Upper lobe of left lung (tissue), 6 donors: ENCODE measurements at places on chromosomes 12 and 14. TPM values are rescaled to one million over a fixed set of nuclear protein-coding genes. Genes with fewer than 3 reads are reported as not detected.

- no peak overlapping the region for H3K4me3 ChIP-seq
- H3K4me1 ChIP-seq: no peaks in the 10 kb centered on the region
- H3K36me3 ChIP-seq: peaks cover 9% of the 10 kb centered on the region
- DNase-seq: no peak
- H3K27me3 ChIP-seq: no peaks in the 10 kb centered on the region
Measured at GRCh38 chr12:113818833-113819232, 147.3 kb downstream of the RBM19 start.

DNA sequence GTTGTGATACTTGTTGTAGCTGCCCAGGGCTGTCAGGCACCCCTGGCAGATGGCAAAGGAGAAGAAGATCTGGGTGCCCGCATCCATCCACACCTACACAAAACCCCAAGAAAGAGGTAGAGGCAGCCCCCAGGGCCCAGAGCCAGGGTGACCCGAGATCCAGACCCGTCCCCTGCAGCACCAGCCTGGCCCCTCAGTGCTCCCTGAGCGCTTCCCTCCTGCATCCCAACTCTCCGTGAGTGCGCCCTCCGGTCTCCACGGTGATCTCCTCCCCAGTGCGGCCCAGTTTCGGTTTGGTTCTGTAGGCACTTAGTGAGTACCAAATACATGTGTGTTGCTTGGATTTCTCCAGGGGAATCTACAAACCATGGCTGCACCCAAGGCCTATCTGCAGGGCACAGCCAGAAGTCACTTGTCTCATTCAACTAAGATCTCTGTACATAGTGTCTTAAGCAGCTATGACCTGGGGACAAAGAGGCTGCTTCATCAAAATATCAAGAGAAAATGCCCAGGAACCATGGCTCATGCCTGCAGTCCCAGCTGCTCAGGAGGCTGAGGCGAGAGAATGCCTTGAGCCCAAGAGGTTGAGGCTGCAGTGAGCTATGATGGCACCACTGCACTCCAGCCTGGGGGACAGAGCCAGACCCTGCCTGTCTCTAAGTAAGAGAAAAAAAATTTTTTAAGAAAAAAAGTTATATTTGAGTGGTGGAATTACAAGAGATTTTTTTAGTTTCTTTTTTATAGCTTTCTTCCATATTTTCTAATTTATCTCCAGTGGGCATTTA, 15.9 kb downstream of the SLC6A12 start:
- no peak overlapping the region for H3K27ac ChIP-seq
- H3K36me3 ChIP-seq: no peaks in the 10 kb centered on the region
- no peaks in the 10 kb centered on the region for H3K4me1 ChIP-seq
- no peak overlapping the region for H3K4me3 ChIP-seq
- H3K27me3 ChIP-seq: no peaks in the 10 kb centered on the region

The DPPA3 gene
- not detected for total RNA-seq

- no peaks in the 10 kb centered on the region for H3K4me1 ChIP-seq
- H3K27ac ChIP-seq: no peak overlapping the region
- DNase-seq: no peak
Measured at GRCh38 chr12:5051913-5052312, 8.2 kb downstream of the KCNA5 start.

The GOLGA5 gene
- total RNA-seq: 33.7 TPM

The ESRRB gene
- total RNA-seq: 0.15 TPM

- H3K4me3 ChIP-seq: peak overlapping the region; percentile 55
- peaks cover 15% of the 10 kb centered on the region for H3K4me1 ChIP-seq
- DNase-seq: no peak
- peak overlapping the region; percentile 89 for H3K27ac ChIP-seq
Measured at GRCh38 chr14:37588667-37588955, 6.4 kb downstream of the FOXA1 start.

The TPH2 gene
- total RNA-seq: not detected

- H3K27me3 ChIP-seq: no peaks in the 10 kb centered on the region
- H3K4me3 ChIP-seq: no peak overlapping the region
- DNase-seq: no peak
- no peak overlapping the region for H3K27ac ChIP-seq
Measured at GRCh38 chr12:47993491-47993890, 10.8 kb downstream of the COL2A1 start.

The SYT10 gene
- total RNA-seq: not detected

- H3K36me3 ChIP-seq: peaks cover 3% of the 10 kb centered on the region
- DNase-seq: no peak
- H3K27ac ChIP-seq: peak overlapping the region; percentile 84
- peaks cover 31% of the 10 kb centered on the region for H3K4me1 ChIP-seq
- H3K4me3 ChIP-seq: no peak overlapping the region
Measured at GRCh38 chr12:51247523-51248206, 9.0 kb downstream of the DAZAP2 start.

The RNFT2 gene
- 1.8 TPM for total RNA-seq

The SAMD15 gene
- total RNA-seq: 8.8 TPM

- DNase-seq: no peak
- no peak overlapping the region for H3K4me3 ChIP-seq
- H3K36me3 ChIP-seq: no peaks in the 10 kb centered on the region
- H3K27me3 ChIP-seq: no peaks in the 10 kb centered on the region
- no peak overlapping the region for H3K27ac ChIP-seq
- H3K4me1 ChIP-seq: peaks cover 4% of the 10 kb centered on the region
Measured at GRCh38 chr12:64918344-64918743, 93.9 kb downstream of the TBC1D30 start.

The NYNRIN gene
- total RNA-seq: 18.7 TPM

GRCh38 chr12:117080661-117081144, 18.5 kb downstream of the TESC start:
- H3K27ac ChIP-seq: no peak overlapping the region
- H3K4me1 ChIP-seq: peaks cover 3% of the 10 kb centered on the region
- no peaks in the 10 kb centered on the region for H3K27me3 ChIP-seq
- no peak overlapping the region for H3K4me3 ChIP-seq
- no peaks in the 10 kb centered on the region for H3K36me3 ChIP-seq
- no peak for DNase-seq

The HOXC6 gene
- total RNA-seq: 0.92 TPM

The SLCO1B1 gene
- total RNA-seq: not detected

DNA sequence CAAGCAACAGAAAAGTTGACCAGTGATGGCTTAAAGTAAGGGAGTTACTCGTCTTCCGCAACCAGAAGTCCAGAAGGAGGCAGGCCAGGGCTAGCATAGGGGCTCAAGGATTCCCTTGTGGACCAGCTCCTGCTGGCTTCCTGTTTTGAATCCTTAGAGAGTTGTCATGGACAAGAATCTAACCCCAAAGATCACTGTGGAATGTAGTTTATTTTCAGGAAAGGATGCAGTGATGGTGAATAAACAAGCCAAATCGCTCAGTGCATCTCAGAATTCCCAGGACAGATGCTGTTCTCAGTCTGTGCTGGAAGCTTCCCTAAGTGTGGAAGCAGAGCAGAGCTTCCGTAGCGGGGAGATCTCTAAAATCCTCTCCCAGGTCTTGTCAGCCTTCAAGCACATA, 311.3 kb downstream of the C12orf75 start:
- H3K27ac ChIP-seq: no peak overlapping the region
- H3K4me1 ChIP-seq: no peaks in the 10 kb centered on the region

The GDF3 gene
- not detected for total RNA-seq

The TSPAN8 gene
- 10.8 TPM for total RNA-seq

DNA sequence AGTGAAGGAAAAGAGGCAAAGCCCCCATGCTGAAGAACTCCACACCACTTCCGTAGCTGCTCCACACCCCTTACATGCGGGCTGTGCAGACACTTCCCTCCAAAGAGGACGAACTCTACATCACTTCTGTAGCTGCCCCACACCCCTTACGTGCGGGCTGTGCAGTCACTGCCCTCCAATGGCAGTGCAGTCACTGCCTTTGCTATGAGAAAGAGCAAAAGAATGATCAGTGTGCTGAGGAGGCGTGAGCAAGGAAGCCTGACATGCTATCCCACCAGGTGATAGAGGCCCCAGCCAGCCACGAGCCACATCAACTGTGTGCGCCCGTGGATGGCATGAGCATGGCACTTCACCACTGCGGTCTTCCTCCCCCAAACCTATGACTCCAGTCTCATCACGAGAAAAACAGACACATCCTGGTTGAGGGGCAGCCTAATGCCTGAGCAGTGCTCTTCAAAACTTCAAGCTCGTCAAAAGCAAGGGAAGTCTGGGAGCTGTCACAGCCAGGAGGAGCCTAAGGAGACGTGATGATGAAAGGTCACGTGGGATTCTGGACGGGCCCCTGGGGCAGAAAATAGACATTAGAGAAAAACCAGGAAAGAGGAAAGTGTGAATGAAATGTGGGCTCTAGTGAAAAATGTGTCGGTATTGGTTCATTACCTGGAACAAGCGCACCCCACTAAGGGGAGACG, 60.8 kb upstream of the C14orf180 start:
- no peaks in the 10 kb centered on the region for H3K27me3 ChIP-seq
- DNase-seq: peak; percentile 26
- no peak overlapping the region for H3K4me3 ChIP-seq
- H3K4me1 ChIP-seq: no peaks in the 10 kb centered on the region
